ENCODE measurements at places on chromosomes 12 and 14. TPM values are rescaled to one million over a fixed set of nuclear protein-coding genes. Genes with fewer than 3 reads are reported as not detected.
A peak's percentile ranks its signal among the peaks of the same experiment; 100 is the strongest.

GRCh38 chr12:89948271-89949175 is 239.9 kb upstream of the ATP2B1 start:
- H3K36me3 ChIP-seq, result no peaks in the 10 kb centered on the region
- no peak overlapping the region for H3K27ac ChIP-seq
- H3K4me1 ChIP-seq, result peaks cover 31% of the 10 kb centered on the region

- H3K4me1 ChIP-seq, result peaks cover 14% of the 10 kb centered on the region
- H3K27ac ChIP-seq, result no peak overlapping the region
- peak overlapping the region; percentile 64 for H3K4me3 ChIP-seq
- no peak for DNase-seq
- peaks cover 3% of the 10 kb centered on the region for H3K36me3 ChIP-seq
Observed at GRCh38 chr14:56813143-56813551, 2.9 kb upstream of the OTX2 start.

DNA sequence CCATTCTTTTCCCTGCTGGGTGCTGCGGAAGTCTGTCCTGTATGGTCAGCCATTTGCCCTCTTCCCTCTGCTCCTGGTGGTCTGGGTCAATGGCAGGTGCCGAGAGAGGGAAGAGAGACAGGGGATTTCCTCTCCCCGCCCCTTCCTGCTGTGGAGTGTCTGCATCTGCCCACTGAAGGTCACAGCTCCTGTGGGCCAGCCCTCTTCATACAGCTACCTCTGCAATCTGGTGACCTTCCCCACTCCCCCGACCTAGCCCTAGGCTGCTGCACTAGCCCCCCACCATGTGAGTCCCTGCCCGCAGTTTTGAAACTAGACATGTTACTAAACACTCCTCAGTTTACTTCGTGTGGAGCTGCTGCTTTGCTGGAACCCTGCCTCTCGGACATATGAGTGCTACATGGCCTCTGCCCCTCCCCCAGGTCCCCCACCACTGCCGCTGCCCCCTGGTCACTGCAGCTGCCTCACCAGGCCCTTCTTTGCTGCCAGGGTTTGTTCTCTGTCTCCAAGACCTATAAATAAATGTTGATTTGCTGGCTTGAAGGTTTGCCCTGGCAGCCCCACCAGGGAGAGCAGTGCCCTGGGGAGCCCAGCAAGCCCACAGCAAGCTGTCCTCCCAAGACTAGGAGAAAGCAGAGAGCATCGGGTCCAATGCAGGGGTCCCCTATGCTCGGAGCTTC is 102.9 kb downstream of the DPF3 start:
- H3K36me3 ChIP-seq, result no peaks in the 10 kb centered on the region
- H3K27me3 ChIP-seq, result no peaks in the 10 kb centered on the region
- peaks cover 28% of the 10 kb centered on the region for H3K4me1 ChIP-seq
- H3K27ac ChIP-seq, result peak overlapping the region; percentile 57
- DNase-seq, result no peak

- no peaks in the 10 kb centered on the region for H3K27me3 ChIP-seq
- peaks cover 5% of the 10 kb centered on the region for H3K36me3 ChIP-seq
- DNase-seq, result no peak
- H3K27ac ChIP-seq, result no peak overlapping the region
Observed at GRCh38 chr14:95185767-95186392, 28.6 kb upstream of the DICER1 start.

GRCh38 chr14:34475163-34475562 is 13.1 kb upstream of the SPTSSA start:
- DNase-seq, result no peak
- no peak overlapping the region for H3K4me3 ChIP-seq
- H3K4me1 ChIP-seq, result no peaks in the 10 kb centered on the region
- no peak overlapping the region for H3K27ac ChIP-seq
- H3K36me3 ChIP-seq, result no peaks in the 10 kb centered on the region

DNA sequence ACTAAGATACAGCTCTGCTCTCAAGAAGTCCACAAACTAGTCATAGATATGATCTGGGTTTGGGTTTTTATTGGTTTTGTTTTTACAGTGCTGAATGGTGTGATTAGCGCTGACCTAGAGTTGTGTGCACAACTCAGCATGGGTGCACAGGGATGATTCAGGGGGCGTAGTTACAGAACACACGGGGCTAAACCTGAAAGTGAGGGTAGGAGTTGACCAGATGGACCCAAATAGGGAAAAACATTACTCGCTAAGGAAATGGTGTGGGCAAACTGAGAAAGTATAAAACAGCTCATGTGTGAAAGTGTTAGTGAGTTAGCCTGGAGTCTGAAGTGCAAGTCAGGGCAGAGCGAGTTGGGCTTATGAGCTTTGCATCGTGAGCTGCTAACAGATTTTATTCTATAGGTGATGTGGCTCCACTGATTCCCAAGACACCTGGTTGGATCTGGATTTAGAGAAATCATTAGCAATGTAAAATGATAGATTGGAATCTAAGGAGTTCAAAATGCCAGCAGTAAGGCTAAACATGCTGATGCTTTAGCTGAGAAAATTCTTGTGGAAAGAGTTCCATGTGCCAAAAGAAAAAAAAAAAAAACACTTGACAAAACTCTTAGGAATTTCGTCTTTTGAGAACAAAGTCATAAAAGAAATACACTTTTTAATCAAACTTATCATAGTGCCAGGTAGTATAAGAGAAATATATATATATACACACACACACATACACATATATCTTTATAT is 134.9 kb downstream of the SLC5A8 start:
- no peak overlapping the region for H3K27ac ChIP-seq
- H3K4me3 ChIP-seq, result no peak overlapping the region
- no peak for DNase-seq

DNA sequence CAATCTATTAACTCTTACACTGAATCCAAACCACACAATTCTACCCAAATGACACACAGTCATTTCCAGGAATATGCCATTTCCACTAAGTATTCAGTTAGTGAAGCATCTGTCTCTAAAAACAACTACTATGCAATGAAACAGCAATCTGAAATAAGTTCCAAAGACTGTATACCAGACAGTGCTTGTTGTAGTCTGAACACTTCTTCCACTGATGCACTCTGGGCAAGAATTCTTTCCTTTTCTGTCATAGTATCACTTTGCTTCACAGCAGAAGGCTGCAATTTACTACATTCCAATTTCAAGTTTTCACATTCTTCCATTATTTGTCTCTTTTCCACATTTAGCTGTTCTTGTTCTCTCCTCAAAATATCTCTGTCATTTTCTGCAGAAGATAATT is 25.8 kb downstream of the TRIP11 start:
- no peak for DNase-seq
- H3K4me3 ChIP-seq, result no peak overlapping the region
- H3K27ac ChIP-seq, result no peak overlapping the region
- H3K36me3 ChIP-seq, result peaks cover 10% of the 10 kb centered on the region
- no peaks in the 10 kb centered on the region for H3K27me3 ChIP-seq

DNA sequence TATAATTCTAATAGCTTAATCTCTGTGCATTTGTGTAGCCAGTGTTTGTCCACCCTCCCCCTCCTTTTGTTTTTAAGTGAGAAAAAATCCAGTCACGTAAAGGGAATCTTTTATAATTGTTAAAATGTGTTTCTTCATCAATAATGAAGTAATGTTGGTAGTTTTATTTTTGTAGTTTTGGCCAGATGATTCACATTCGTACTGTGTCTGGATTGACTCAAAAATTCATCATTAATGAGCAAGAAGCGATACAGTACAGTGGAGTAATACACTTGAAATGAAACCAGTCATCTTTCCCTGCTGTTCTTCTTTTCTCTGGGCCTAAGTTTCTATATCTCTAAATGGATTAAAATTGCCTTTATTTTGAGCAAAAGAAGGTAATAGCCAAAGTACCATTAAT is 86.5 kb downstream of the SRGAP1 start:
- no peak for DNase-seq
- peaks cover 14% of the 10 kb centered on the region for H3K36me3 ChIP-seq
- no peak overlapping the region for H3K4me3 ChIP-seq
- H3K27me3 ChIP-seq, result no peaks in the 10 kb centered on the region
- H3K4me1 ChIP-seq, result no peaks in the 10 kb centered on the region
- no peak overlapping the region for H3K27ac ChIP-seq

- H3K27ac ChIP-seq, result no peak overlapping the region
- no peak overlapping the region for H3K4me3 ChIP-seq
- H3K4me1 ChIP-seq, result peaks cover 6% of the 10 kb centered on the region
- H3K27me3 ChIP-seq, result no peaks in the 10 kb centered on the region
- H3K36me3 ChIP-seq, result no peaks in the 10 kb centered on the region
Observed at GRCh38 chr14:58746261-58746660, 108.5 kb downstream of the DACT1 start.

DNA sequence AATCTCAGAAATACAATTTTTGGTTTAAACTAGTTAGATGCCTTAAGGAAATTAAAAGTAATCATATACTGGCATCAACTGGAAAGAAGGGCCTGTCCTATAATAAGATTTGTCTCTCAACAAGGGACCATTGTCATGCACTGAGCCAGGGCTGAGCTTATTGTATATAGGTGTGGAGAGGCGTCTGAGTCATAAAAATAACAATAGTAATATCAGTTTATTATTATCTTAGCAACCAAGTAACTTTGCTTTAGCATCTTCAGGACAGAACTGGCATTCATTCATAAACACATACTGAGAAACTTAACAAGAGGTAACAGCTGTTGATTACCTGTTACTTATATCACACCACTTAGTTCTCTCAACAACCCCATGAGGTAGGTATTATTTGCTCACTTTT is 7.1 kb downstream of the KRT75 start:
- no peaks in the 10 kb centered on the region for H3K36me3 ChIP-seq
- H3K27ac ChIP-seq, result no peak overlapping the region
- no peak overlapping the region for H3K4me3 ChIP-seq
- H3K27me3 ChIP-seq, result peaks cover 34% of the 10 kb centered on the region
- no peak for DNase-seq

GRCh38 chr14:58463147-58463546 is 35.6 kb downstream of the KIAA0586 start:
- H3K4me1 ChIP-seq, result no peaks in the 10 kb centered on the region
- no peaks in the 10 kb centered on the region for H3K27me3 ChIP-seq
- no peak overlapping the region for H3K27ac ChIP-seq
- no peak for DNase-seq
- H3K36me3 ChIP-seq, result peaks cover 7% of the 10 kb centered on the region

DNA sequence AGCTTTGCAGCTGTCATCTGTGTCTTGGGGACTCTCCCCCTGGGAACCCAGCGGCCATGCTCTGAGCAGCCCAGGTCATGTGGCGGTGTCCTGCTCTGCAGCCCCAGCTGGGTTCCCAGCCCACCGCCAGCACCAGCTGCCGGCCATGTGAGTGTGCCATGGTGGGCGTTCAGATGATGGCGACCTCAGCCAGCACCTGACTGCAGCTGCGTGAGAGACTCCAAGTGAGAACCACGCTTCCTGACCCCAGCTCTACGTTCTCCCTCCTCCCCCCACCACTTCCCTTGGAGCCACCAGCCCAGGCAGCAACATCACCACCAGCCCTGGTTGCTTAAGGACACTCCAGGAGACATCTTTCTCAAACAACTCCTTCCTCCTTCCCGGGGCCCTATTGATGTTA is 68.8 kb downstream of the SLC24A4 start:
- no peaks in the 10 kb centered on the region for H3K36me3 ChIP-seq
- H3K27me3 ChIP-seq, result no peaks in the 10 kb centered on the region
- peaks cover 9% of the 10 kb centered on the region for H3K4me1 ChIP-seq
- DNase-seq, result no peak

DNA sequence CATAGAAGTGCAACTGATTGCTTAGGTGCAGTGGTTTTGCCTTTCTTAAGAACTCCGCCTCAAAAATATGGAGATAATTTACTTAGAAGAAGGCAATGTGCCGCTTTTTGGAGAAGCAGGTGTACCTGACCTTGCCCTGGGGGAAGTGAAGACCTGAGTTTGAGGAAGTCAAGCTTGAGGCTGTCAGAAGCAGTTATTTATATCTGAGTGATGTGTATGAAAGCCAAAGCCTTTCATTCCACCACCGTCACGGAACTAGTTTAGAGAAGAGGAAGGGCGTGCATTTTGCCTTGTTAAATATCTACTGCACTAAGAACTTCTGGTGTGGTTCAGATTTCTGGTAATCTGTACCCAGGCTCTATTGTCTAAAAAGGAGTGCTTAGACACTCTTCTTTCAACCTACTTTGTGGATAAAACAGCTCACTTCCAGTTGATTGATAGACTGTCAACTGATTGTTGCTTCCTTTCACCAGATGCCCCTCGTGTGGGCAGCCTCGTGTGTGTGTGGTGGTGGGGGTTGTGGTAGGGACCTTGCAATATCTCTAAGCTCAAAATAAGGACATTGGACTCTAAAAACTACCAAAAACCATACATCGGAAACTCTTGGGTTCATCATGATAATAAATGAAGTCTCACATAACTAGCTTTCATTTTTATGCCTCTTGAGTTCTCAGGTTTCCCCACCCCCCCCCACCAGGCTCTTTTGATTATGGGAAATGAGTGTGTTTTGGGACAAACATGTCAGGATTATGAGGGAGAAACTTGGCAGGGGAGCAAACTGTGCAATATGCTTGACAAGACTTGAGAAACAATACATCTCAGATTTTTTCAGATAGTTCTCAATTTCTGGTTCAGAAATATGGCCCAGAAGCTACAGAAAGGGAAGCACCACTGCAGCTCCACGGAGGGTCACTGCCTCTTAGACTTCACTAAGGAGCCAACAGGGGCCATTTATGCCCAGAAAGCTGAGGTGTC is 78.6 kb downstream of the ARF6 start:
- peak overlapping the region; percentile 21 for H3K27ac ChIP-seq
- H3K36me3 ChIP-seq, result no peaks in the 10 kb centered on the region
- H3K27me3 ChIP-seq, result no peaks in the 10 kb centered on the region
- no peak for DNase-seq
- no peak overlapping the region for H3K4me3 ChIP-seq

DNA sequence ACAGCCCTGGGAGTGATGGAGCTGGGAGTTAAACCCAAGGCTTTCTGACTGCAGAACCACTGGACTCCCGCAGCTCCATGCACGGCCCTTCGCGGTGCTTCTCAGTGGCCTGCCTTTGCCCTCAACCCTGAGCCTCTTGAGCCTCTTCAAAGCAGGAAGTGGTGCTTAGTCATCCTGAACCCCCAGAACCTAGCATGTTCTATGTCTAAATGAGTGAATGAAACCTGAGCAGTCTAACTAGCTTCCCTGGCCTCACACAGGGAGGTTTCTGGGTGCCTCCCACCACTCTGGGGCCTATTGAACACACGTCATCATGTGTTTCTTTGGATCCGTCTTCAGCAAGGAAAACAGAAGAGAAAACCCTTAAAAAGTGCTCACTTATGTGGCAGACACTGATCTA is 117.9 kb upstream of the SFSWAP start:
- no peak overlapping the region for H3K4me3 ChIP-seq
- H3K4me1 ChIP-seq, result peaks cover 12% of the 10 kb centered on the region
- H3K27me3 ChIP-seq, result no peaks in the 10 kb centered on the region
- H3K27ac ChIP-seq, result no peak overlapping the region

The HEBP1 gene
- 27.7 TPM for total RNA-seq

The HOXC11 gene
- total RNA-seq, result not detected

The MYL2 gene
- not detected for total RNA-seq

The FBLN5 gene
- 1.0 TPM for total RNA-seq

The SLC5A8 gene
- total RNA-seq, result not detected

The RAB21 gene
- 59.1 TPM for total RNA-seq

The OTOGL gene
- total RNA-seq, result 0.12 TPM

The PACS2 gene
- 101 TPM for total RNA-seq

The DEPDC4 gene
- 4.1 TPM for total RNA-seq

The GPR84 gene
- not detected for total RNA-seq

The PTMS gene
- 669 TPM for total RNA-seq

The CIT gene
- total RNA-seq, result 80.6 TPM
